Renal cortex interstitium (tissue), 15 donors: ENCODE measurements at places on chromosomes 5 and 9.
A peak's percentile ranks its signal among the peaks of the same experiment; 100 is the strongest.

DNA sequence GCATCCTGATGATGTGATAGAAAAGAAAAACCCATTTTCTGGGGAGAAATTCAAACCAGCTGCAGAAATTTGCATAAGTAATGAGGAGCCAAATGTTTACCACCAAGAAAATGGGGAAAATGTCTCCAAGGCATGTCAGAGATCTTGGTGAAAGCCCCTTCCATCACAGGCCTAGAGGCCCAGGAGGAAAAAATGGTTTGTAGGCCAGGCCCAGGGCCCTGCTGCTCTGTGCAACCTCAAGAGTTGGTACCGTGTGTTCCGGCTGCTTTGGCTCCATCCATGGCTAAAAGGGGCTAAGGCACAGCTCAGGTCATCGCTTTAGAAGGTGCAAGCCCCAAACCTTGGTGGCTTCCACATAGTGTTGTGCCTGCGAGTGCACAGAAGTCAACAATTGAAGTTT lies 543.1 kb downstream of the ZNF608 start:
- DNase-seq, result no peak

GRCh38 chr9:123929177-123929869 lies 603 bp downstream of the DENND1A start:
- DNase-seq, result no peak

DNA sequence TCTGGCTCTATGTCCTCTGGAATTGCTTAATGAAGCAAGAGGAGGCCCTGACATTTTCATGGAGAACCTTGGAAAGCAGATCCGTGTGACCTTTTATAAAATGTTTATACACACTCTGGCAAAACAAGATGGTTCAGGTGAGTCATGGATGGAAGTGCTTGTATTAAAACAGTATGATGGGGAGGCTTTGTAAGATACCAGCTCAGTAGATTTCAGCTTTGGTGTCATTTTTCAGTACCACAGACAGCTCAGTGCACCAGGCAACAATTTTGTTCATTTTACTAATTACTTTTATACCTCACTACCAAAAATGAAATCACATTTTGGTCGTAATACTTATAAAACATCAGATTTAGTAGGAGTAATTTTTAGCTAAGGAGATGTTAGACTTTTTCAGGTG lies 5.2 kb downstream of the KCNN2 start:
- DNase-seq, result no peak

GRCh38 chr9:128685636-128686489 lies 3.2 kb upstream of the SET start:
- no peak for DNase-seq

- no peak for DNase-seq
Observed at GRCh38 chr5:56012281-56012963, 17.7 kb upstream of the IL6ST start.

DNA sequence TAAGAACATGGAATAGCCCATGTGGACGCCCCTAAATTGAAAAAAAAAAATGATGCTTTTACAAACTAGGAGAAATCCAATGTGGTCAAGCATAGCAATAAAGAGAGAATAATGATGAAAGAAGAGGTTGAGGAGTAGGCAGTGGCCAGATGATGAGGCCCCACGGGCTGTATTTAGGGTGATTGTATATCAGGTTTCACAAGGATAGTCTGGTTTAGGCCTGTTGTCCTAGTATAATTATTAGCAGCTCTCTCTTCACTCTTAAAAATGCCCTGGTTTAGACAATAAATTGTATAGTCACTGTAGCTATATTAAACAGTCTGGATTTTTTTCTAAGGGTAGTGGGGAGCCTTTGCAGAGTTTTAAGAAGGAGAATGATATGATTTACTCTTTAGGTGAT lies 102.4 kb upstream of the PRRC1 start:
- no peak for DNase-seq

- no peak for DNase-seq
Observed at GRCh38 chr5:135465391-135466122, 13.4 kb upstream of the TIFAB start.

- DNase-seq, result no peak
Observed at GRCh38 chr9:128125580-128126354, 1.8 kb downstream of the PTGES2 start.

GRCh38 chr5:6900247-6901227 lies 187.3 kb downstream of the TENT4A start:
- peak; percentile 6 for DNase-seq

- no peak for DNase-seq
Observed at GRCh38 chr9:68740561-68740960, 35.5 kb downstream of the PIP5K1B start.

- DNase-seq, result peak; percentile 50
Observed at GRCh38 chr5:132883261-132883834, 9.9 kb downstream of the LEAP2 start.

DNA sequence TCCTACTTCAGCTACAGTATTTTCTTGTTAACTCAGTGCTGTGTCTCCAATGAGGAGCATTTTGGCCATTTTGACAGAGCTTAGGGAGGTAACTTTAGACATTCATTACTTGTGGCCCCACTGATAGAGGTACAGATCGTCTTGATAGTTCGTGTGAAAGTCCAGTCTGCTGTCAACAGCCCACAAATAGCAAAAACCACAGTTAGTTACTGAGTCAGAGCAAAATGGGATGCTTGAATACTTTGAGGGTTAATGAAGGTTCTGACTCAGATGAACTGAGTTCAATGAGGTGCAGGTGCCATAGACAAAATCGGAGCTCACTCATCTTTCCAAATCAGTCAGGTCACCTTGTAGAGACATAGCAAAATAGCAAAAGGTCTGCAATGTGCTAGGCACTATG lies 163.1 kb upstream of the TLE4 start:
- no peak for DNase-seq

GRCh38 chr5:157193699-157194424 lies 13.2 kb downstream of the ITK start:
- DNase-seq, result no peak

DNA sequence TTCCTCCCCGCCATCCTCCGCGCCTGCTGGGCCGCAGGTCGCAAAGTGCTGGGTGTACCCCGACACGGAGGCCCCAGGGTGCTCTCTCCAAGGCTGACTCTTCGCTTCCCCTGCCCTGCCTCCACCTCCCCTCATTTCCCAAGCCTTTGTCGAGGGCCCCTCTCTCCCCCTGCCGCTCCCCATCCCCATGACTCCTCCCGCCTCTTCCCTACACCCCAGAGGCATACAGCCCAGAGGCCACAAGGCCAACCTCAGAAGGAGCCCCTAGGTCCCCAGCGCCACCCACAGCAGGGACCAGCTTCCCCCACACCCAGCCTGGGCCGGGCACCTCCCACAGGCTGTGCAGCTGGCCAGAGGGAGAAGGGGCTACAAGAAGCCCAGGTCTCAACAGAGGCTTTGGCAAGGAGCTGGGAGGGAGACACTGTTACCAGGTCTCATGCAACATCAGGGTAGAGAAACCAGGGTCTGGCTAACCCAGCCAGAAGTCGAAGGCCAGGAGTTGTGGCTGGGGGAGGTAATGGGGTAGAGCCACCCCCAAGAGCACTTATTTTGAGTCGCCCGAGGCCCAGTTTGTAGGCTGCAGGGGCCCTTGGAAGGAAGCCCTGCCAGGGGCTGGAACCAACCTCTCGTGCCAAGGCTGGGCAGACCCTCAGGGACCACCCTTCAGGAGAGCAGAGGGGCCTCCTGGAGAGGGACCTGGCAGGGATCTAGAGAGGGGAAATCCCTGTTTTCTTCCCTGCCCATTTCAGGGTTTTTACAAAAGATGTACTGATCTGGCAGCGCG lies 24.5 kb upstream of the SARDH start:
- no peak for DNase-seq

DNA sequence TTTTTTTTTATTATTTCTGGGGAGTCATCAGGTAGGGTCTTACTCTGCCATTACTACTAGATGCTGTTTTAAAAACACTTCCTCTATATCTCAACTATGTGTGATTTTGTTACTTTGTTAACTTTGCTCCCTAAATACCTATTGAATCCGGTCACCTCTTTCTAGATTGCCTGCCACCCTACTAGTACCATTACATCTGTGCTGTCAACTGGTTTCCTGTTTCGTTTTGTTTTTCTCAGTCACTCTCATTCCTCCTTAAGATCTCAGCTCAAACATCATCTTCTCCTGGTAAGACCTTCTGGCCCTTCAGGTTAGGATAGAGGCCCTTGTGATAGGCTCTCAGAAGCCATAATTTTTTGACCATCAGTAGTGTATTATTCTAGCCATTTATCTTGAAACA lies 324.2 kb upstream of the ATP10B start:
- no peak for DNase-seq

GRCh38 chr5:15564957-15565356 lies 65.0 kb downstream of the FBXL7 start:
- no peak for DNase-seq

DNA sequence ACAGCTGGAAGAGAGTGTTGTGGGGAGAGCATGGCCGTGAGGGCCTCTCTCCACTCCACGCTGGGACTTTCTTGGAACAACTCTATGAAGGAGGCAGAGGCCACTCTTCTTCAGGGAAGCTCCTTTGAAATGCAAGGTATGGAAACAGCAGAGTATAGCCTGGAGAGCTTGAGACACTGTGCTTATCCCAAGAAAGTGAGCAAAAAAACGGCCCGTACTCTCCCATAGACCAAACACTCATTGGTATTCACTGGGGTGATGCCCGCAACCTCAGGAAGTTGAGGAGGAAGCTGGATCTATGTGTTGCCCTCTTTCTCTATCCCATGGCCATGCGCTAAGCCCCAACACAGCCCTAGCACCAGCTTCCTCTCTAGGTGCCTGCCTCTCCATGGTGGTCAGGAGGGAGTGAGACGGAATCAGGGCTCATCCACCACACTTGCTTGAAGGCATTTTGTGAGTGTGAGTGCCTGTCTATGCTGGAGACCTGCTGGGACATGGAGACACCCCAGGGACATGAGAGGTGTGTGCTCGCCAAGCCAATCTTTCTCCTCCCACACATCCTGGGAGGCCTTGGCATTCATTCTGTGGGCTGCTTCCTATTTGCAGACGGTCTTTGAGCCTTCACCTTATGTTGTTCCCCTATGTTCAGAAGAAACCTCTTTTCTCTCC lies 616.6 kb downstream of the IRX1 start:
- DNase-seq, result no peak

DNA sequence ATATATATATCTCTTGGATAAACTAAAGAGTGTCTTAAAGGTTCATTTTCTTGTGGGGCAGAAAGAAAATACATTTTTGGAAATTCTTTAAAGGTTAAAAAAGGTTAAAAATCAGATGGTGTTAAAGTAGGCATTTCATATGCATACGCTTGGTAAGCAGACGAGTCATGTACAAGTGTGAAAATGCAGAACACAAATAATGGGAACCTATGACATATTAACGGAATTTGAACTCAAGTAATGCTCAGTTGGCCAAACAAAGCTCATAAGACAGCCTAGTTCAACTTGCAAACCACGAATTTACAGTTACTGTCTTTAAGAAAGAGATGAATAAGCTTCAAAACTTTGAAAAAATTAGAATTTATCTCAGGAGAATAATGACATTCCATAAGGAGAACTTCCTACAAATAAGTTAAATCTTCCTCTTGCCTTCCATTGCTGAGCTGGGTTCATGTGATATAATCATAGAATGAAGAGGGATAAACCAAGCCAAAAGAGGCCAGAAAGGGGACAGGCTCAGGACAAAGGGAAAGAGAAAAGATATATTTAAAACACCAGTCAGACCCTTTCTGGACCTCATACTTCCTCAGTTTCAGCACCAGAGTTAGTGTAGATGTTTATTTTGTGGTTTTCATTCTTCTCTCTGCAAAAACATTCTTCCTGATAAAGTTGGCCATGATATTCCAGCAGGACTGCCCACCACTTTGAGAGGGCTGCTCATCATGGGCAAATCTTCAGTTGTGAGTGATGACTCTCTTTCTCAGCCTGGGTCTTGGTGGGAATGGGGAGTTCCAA lies 256.7 kb upstream of the CD180 start:
- no peak for DNase-seq

DNA sequence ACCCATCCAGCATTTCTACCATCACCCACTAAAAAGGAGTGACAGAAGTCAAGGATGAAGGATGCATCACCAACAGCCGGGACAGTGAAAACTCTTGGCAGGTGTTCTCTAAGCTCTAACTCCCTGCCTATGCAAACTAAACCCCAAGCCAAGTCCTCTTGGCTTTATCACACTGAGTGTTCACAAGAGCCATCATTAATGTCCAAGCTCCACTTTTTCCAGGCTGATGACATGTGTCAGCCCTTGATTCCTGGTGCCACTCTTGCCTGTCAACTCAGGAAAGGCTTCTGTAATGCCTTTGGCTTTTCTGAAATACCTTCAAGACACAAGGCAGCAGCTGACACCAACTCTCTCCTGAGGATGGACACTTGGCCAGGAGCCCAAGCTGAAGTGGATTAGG lies 86.9 kb downstream of the NR6A1 start:
- no peak for DNase-seq

- DNase-seq, result no peak
Observed at GRCh38 chr5:141484641-141485311, at the start of gene PCDHGC4. Gene PCDHGC4, plus strand, starts transcription at chr5:141485030. Its CDS starts 144 bp downstream, at chr5:141485174.

- DNase-seq, result peak; percentile 60
Observed at GRCh38 chr5:171907725-171908343, 98.6 kb downstream of the FBXW11 start.

- DNase-seq, result no peak
Observed at GRCh38 chr5:54603372-54603771, 85.8 kb downstream of the SNX18 start.

GRCh38 chr5:33474004-33474403 lies 33.2 kb downstream of the TARS1 start:
- DNase-seq, result no peak

DNA sequence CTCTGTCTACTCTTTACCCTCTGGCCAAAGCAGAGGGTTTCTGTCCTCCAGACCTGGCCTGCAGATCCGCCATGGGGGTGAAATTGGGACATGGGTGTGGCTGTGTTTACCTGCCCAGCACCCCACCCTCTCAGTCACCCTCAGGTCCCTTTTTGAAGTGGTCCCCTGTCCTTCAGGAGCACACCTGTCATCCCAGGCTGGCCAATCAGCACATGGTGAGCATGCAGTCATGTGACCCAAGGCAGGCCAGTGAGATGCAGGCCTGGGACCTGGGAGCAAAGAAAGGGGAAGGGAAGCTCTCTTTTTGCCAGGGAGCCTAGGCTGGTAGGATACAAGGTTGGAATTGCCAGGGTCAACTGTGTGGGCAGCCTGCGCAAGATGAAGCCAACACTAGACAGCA lies 28.3 kb upstream of the IER5L start:
- DNase-seq, result no peak

DNA sequence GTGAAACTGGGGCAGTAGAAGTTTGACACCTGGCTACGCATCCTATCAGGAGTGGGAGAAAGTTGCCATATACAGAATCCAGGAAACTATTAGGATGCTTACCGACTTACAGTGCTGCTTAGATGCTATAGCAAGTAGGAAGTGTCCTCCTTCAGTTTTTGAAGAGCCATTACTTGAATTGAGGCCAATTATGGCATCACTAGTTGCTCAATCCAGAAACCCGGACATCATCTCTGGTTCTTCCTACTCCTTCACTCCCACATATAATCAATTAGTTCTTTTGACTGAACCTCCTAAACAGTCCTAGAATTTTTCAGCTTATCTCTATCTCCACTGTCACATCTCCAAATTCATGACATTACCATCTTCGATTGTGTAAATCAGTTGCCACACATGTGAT lies 41.8 kb upstream of the UGCG start:
- DNase-seq, result no peak
